ENCODE measurements at places on chromosomes 11 and 22.

- DNase-seq, result no peak
Observed at GRCh38 chr11:28727254-28727653, 619.1 kb downstream of the METTL15 start.

DNA sequence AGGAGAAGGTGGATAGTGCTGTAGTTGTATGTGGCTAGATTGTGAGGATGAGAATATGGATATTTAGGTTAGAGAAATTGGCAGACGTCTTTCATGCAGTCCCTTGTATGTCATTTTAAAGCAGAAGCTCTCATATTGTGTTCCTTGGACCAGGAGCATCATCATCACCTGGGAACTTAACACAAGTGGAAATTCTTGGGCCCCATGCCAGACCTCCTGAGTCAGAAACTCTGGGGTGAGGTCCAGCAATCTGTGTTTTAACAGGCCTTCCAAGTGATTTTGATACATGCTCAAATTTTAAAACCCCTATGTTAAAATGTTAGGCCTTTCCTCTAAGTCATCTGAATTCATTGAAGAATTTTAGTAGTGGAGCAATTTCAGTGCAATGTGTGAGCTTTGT lies 34.8 kb downstream of the JHY start:
- DNase-seq, result no peak

DNA sequence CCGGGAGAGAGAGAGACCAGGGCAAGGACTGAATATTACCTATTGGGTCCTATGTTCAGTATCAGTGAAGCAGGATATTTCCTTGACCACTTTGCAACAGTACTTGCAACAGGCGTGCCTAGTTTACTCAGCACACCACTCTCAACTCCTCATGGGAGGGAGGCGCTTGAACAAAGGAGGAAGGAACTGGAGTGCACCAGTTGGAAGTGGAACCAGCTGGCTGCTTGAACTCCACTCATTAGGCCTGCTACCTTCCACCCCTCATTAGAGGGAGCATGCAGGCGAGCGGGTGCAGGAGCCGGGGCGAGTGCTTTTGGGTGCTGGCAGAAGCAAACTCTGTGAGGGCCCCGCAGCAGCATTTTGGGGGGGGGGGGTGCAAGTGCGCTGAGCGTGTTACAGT lies 1369.6 kb upstream of the RAG2 start:
- DNase-seq, result no peak

- DNase-seq, result no peak
Observed at GRCh38 chr11:115220423-115220822, 283.8 kb downstream of the CADM1 start.

DNA sequence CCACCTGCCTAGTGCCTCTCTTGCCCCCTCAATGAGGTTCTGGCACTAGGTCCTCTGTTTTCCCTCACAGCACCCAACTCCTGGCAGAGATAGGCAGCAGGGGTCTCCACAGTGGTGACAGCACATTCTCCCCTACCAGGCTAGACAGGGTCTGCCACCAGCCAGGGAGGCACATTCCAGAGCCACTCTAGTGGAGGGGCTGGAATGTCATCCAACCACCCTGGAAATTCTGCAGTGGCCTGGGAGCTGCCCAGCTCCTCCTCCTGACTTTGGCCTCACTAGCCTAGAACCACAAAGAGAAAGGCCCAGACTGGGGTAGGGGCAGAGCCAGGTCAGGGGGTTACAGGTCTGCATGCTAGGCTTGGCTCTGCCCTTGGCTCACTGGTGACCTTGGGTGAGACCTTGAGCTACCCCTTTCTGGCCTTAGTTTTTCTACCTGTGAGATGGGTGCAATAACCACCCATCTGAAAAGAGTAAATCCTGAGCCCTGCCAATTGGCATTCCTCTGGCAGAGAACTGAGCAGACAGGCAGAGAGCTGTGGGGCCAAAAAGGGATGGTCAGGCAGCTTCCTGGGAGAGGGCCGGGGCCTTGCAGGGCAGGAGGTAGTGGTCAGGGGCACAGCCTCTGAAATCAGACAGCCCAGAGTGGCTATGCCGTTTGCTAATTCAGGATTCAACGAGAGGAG lies 7.1 kb downstream of the P2RY2 start:
- DNase-seq, result no peak

DNA sequence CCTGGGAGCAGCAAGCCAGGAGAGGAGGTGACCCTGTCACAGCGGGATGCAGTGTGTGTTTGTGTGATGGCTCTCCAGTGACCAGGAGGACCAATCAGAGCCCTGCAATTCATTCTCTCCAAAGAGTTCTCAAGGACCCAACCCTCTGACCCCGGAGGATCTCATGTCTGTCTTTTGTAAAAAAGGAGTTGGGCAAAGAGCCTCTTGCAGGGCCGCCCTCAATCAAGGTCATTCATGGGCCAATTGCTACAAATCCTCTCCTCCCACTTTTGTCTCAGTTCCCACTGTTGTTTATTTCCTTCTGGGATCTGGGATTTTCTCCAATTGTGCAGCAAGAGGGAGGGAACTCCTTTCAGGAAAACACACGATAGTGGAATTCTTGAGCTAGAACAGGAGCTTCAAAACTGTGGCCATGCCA lies 4.0 kb downstream of the TECTA start:
- no peak for DNase-seq

DNA sequence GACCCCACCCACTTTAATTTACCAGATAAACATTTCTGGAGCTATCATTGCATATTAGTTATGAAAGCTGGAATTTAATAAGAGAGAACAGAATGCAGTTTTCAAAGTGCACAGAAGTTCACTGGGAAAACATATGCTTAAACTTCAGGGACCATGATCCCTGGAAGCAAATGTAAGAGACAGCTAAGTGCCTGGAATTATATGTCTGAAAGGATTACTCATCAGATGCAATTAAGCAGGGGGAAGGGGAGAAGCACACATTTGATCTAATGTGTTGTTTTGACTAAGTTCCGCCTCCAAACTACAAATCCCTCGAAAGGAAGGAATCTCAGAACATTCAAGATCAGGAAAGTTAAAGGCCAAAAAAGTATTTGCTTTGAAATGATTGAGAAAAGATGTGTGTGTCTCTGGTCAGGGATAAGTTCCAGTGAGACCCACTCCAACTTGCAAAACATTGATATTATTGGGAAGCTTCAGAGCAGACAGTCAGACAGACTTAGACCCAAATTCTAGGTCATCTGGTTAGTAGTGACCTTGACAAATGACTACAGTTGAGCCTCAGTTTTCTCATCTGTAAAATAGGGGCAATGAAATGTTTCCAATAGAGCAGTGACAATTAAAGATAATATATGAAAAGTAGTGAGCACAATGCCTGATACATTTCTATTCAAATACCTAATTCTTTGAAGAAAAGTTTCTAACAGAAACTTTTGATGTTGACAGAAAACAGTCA lies 147.6 kb downstream of the ME3 start:
- DNase-seq, result no peak

GRCh38 chr22:25780673-25781072 lies 38.7 kb downstream of the MYO18B start:
- DNase-seq, result no peak

DNA sequence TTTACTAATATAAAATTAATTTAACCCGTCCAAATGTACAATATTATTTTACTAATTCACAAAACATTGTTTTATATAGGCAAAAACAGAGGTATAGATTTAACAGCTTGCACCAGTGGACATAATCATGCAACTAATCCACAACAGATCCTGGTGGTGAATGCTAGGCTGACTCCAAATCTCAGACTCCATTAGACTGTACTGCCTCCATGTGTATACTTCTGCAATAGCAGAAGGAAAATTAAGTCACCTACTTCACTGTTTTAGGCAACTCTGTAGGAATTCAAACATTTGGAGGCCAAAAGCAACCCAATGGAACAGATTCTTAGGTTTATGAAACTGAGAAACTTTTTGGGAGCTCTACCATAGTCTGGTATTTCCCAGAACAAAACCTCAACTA lies 30.0 kb upstream of the RAB39A start:
- no peak for DNase-seq

- peak; percentile 46 for DNase-seq
Observed at GRCh38 chr11:726278-727220, 20.5 kb downstream of the EPS8L2 start.

- no peak for DNase-seq
Observed at GRCh38 chr11:19820100-19820499, 107.5 kb downstream of the NAV2 start.

DNA sequence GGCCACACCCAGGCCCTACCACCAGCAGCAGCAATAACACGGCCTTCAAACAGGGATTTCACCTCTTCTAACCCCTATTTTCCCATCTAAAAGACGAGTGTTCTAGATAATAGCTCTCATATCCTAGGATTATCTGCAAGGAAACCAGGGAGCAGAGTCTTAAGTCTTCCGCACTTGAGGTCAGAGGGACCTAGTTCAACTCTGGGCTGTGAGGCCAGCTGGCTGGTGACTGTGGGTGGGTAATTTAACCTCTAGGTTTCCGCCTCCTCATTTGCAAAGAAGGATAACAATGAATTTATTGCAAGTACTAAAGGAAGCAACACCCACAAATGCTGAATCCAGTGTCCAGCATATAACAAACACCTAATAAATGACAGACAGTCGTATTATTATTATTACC lies 70.1 kb downstream of the LARGE1 start:
- no peak for DNase-seq

- peak; percentile 27 for DNase-seq
Observed at GRCh38 chr22:26835929-26836528, 178.6 kb downstream of the MIAT start.

DNA sequence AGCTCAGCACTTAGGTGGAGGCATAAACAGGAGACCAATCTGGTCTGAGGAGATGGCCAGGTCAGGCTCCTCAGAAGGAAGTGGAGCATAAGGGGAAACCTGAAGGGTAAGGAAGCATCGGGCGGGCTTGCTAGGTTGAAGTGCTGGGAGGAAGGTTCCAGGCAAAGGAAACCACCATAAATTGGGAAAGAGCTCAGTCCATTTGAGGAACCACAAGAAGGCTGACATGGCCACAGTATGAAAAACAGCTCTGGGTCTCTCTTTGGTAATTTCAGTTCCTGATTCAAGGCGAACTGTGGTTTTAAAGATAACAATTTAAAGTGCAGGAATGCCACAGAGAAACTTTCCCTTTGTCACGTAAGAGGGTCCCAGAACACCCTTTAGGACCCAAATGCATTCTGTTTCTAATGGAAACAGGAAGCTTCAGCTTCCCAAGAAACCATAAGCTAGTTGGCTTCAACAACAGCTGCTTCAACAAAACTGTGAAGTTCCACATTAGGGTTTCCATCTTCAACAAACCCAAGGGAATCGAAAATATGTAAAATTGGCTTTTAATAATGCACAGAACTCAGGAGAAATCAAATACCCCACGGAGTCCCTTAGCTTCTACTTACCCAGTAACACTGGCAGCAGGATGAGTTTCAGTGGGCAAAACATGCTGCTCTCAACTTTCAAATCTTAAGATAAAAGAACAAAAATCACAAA lies 10.4 kb downstream of the JAML start:
- no peak for DNase-seq

- DNase-seq, result no peak
Observed at GRCh38 chr11:10658621-10659338, 34.8 kb downstream of the IRAG1 start.

Data from activated T-helper 1 cell treated with anti-CD3 and anti-CD28 coated beads, Interleukin-12 subunit alpha, Interleukin-12 subunit beta, Interleukin-2, Interleukin-4 antibody, amounts not matched to agents 30 ng/mL and 10 ng/mL and 1 ng/mL, durations not matched to agents 14 hours and 24 hours and 36 hours (primary cell).